ENCODE measurements at places on chromosomes 3 and 15.
A peak's percentile ranks its signal among the peaks of the same experiment; 100 is the strongest.

DNA sequence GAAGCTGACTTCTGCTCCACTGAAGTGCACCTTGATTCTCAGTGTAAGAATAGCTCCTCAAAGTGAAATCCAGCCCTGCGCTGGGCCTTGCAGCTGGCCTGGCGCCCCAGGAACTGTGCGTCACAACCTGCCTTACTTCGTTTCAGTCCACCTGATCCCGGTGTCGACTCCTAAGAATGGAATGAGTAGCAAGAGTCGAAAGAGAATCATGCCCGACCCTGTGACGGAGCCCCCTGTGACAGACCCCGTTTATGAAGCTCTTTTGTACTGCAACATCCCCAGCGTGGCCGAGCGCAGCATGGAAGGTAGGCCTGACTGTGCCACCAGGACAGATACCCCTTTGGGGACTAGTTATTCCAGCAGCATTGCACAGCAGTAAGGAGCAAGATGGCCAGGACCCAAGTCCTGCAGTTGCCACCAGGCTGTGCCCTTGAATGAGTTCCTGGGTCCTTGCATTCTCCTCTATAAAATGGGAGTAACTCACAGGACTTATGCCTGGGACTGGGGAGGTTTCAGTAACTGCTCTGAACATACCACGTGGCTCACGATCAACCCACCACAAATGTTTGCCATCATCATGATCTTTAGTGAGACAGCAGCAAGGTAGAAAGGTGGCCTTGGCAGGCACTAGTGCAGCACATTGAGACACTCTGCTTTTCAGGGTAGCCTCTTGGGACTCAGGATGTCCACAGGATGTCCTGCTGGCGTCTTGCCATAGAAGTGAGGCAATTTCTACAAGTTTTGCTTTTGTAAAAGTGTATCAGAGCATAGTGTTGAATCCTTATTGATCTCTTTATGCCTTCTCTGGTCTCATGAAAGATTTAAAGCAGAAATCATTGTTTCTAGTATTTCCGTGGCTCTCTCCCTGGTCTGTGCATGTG, 46.8 kb downstream of the PXYLP1 start:
- no peak for DNase-seq

- DNase-seq, result no peak
Measured at GRCh38 chr3:9165421-9165820, 84.0 kb downstream of the SRGAP3 start.

DNA sequence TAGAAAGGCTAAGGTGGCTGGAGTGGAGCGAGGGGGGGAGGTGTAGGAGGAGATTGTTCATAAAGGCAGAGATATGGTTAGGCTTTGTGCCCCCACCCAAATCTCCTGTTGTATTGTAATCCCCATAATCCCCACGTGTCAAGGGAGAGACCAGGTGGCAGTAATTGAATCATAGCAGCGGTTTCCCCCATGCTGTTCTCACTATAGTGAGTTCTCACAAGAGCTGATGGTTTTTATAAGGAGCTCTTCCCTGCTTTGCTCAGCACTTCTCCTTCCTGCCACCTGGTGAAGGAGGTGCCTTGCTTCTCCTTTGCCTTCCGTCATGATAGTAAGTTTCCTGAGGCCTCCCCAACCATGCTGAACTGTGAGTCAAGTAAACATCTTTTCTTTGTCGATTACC, 64.7 kb upstream of the CFAP161 start:
- DNase-seq, result no peak

DNA sequence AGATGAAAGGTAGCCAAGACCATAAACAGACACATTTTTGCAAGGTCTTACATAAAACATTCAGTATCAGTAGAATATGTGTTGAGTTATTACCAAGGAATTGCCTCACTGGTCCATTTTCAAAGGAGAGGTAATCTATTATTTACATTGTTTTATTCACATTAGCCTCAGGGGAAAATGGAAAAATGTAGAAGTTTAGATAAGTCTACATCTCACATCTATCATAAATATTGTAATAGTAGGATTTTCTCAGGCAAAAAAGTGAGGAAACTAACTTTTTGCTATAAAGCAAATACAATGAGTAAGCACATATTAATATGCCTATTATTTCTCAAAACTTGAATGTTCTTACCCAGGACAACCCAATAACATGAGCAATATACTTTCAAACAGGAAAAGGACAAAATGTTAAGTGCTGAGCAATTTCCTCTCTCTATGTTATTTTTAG, 184.6 kb upstream of the AGTR1 start:
- DNase-seq, result no peak

- no peak for DNase-seq
Measured at GRCh38 chr3:80239301-80239700, 471.5 kb upstream of the ROBO1 start.

- no peak for DNase-seq
Measured at GRCh38 chr15:84961707-84962106, 19.9 kb upstream of the PDE8A start.

- DNase-seq, result no peak
Measured at GRCh38 chr3:43581343-43581742, 40.5 kb downstream of the ANO10 start.

DNA sequence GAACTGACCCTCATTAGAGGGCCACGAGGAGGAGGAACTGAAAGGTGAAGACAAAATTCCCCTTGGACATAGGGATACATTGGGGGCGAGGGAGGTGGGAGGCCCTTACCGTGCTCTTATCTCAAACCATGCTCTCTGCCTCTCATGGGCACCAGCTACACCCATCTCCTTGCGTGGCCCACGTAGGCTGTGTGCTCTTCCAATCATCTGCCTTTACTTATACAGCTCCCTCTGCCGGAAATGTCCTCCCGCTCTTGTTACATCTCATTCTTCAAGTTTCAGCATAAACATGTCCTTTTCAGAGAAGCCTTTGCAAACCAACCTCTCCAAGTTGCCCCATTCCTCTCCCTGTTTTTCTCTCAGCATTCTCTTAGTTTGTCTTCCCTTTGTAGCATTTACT, 307.8 kb upstream of the PROK2 start:
- DNase-seq, result no peak

DNA sequence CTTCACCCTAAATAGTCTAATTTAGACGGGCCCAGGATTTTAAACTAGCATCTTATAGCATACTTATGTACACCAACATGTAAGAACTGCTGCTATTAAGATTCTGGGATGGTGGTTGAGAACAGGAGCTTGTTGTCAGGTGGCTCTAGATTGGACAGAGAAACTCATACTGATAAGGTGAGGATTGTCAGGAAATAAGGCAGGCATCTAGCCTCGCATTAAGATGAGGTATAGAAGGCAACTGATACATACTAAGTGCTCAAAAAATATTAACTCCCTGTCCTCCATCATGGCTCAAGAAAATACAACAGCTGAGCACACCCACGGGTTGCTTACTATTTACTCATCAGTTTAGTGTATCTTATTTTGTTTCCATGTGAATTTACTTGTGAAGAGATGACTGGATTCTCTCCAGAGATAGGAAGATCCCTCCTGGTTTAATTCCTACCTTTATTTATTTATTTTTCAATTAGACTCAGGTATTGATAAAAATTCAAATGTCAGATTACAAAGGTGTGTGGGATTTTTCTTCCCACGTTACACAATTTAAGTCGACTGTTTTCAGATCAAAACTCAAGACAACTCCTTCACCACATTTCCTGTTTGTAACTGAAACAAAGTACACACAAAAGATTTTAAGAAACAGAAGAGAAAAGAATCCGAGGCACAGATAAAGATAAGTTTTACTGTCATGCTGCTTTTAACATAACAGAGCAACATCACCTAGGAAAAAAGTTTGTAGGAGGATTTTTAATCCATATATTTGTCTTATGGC, at the start of gene TRAT1:
TRAT1 (plus strand) TSS at position 664 of the 775 bp plus-strand sequence. CDS start 142 bp downstream, outside the sequence.
- no peak for DNase-seq

DNA sequence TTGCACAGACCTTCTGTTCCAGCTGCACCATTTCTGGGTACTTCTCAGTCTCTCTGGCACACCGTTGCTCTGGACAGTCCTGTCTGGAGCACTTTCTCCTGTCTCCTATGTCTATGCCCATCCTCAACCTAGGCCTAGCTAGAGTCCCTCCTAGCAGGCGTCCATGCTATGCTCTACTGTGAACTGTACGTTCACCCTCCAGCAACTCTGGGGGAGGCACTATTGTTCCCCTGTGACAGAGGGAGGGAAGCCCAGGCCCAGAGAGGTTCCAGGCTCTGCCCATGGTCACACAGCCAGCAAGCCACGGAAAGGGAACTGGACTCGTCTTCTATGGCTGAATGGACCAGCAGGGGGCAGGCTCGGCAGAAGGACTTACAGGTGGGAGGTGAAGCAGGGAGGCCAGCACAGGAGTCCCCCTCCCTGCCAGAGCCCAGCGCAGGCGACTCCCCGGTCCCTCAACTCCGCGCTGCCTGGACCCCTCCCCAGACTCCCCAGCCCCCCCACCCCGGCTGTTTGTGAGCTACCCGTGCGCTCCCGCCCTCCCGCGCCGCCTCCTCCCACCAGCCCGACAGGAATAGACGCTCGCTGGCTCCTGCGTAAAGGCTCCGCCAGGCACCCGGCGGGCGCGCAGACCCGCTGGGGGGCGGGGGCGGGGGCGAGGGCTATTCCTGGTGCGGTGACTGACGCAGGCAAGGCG, 1.7 kb upstream of the LINGO1 start:
- DNase-seq, result peak; percentile 17

- DNase-seq, result no peak
Measured at GRCh38 chr15:74612677-74613076, 3.0 kb upstream of the CLK3 start.

DNA sequence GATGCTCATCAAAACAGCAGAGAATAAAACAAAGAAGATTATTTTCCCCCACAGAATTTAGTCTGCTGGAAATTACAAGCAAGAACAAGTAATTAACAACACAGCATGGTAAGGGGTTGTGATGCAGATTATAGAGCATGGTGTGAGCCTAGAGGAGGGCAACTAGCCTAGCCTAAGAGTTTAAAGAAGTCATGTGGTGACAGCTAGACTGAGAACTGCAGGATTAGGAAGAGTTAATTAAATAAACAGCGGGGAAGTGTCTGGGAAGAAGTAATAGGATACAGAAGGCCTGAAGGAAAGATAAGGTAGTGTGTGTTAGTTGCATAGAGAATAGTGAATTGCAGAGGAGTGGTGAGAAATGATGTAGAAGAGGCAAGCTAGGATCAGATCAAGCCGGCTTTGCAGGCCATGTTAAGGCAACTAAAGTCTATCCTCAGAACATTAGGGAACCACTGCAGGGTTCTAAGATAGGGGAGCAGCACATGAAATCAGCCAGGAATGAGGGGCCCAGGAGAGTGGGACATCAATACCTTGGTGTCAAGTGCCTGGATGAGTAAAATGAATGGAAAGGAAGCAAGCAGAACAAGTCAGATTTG, 11.9 kb upstream of the PKM start:
- DNase-seq, result no peak

GRCh38 chr15:30954674-30955073, 36.8 kb downstream of the MTMR10 start:
- no peak for DNase-seq

DNA sequence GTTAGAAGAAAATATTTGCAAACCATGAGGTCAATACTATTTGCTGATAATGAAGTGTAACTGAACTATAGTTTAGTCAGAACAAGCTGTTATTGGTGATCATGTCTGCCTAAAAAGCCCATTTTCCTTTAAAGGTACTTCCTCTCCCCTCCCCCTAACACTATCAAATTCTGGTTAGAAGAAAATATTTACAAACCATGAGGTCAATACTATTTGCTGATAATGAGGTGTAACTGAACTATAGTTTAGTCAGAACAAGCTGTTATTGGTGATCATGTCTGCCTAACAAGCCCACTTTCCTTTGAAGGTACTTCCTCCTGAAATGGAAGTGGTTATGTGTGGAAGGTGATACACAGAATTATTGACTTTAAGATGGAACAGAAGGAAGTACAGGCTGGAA, 46.9 kb downstream of the PROS1 start:
- DNase-seq, result no peak

Data from stimulated activated CD8-positive, alpha-beta memory T cell treated with anti-CD3 and anti-CD28 coated beads, Interleukin-7, amount 100 ng/mL, for 4 hours (primary cell).